ENCODE measurements at places on chromosomes 3 and 15. TPM values are rescaled to one million over a fixed set of nuclear protein-coding genes. Genes with fewer than 3 reads are reported as not detected.

DNA sequence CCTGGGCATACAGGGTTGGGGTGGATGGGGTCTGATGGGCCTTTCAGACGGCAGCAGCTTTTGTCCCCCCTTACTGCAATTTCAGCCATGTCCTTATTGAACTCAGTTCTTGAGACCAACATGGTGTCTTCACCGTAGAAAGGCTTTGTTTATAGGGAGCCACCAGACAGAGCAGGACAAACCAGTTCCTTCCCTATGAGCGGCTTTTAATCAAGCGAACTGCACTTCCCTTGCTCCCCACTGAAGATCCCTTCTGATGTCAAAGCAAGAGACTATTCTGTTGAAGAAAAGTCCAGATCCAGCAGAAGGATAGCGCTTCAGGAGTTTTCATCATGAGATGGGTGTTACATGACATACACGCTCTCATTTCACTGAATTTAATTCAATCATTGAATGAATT is 100.4 kb downstream of the CD47 start:
- no peak for DNase-seq

DNA sequence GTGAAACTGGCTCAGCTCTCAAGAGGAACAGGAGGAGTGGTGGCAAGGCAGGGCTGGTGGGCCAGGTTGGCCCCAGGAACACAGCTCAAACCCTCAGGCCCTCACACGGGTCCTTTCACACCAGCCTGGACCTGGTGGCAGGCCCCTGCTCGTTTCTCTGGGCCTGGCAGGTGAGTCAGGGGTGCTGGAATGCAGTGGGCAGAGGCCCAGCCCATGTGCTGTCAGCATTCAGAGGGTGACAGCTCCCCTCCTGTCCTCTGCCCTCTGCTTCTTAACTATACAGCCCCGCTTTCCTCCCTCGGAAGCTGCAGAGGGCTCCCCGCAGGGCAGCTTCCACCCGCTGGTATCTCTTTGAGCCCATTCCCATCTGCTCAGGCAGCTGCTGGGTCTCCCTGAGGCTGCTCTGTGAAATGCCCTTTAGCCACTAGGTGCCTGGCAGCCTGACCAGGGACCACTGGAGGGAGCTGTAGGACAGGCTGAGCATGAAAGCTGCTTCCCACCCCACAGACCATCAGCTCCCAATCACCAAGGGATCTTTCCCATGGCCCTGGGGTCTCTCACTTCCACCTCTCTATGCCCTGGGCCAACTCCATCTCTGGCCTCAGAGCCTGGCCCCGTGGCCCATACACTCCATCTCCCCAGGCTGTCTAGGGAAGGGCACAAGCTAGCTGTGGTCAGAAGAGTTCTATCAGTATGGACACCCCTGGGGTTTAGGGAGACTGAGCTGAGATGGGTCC is 24.8 kb downstream of the SHF start:
- peak; percentile 90 for DNase-seq

GRCh38 chr3:171984883-171985282 is 54.5 kb upstream of the FNDC3B start:
- DNase-seq = no peak

- DNase-seq = no peak
Measured at GRCh38 chr3:89395456-89395855, 288.0 kb downstream of the EPHA3 start.

DNA sequence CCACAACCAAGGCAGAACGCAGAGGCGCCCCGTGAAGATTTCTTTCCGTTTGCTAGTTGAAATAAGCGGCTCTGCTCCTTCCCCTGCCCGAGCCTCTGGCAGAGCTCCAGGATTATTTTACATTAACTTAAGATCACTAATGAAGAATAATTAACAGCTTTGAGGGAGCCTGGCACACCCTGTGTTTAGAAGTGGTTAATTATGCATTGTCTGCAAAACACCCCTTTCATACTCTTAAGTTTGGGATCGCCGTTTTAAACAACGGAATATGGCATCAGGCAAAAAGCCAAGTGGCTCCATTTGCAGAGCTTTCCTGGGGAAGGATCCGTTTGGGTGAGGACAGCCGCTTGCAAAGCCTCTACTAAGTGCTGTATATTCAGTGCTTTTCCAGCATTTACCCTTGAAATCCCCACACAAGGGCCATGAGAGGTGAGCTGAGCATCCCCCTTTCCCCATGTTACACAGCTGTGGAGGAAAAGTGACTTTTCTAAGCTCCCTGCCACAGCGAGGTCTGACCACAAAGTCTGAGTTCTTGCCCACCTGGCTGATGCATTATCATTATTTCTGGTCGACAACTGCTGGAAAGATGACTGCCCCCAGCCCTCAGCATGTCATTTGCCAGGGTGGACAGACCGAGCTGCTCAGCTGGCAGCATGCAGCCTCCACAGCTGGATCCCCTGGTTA is 33.9 kb downstream of the IQSEC1 start:
- no peak for DNase-seq

GRCh38 chr3:196219970-196220311 is 3.6 kb downstream of the SLC51A start:
- no peak for DNase-seq

DNA sequence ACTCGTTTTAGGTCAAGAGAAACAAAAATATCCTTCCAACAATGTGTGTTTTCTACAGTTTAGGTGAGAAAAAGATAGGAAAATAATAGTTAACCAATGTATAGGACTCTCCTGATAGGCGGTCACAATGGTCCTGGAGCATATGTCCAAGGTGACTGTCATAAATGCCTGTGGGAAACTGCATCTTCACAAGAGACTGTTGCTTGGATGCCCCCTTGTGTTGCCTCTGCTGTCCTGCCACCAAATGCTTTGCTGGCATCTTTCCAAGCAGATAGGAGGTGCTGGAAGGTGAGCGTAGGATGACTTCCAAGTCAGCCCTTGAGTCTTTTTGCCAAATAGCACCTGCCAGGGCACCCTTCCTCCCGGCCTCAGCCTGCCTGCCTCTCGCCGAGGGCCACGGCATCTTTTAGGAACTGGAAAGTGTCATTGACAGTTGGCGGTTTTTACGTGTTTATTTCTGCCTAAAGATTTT is 24.1 kb upstream of the SACM1L start:
- peak; percentile 50 for DNase-seq

- DNase-seq = no peak
Measured at GRCh38 chr3:158920371-158920770, 118.5 kb downstream of the MFSD1 start.

- DNase-seq = no peak
Measured at GRCh38 chr3:64359735-64360134, 134.5 kb upstream of the PRICKLE2 start.

- no peak for DNase-seq
Measured at GRCh38 chr3:73546961-73547360, 77.8 kb downstream of the PDZRN3 start.

Gene EOGT
- total RNA-seq = 32.9 TPM

GRCh38 chr3:66010739-66011655 is 27.7 kb downstream of the MAGI1 start:
- no peak for DNase-seq

Gene CLDN11
- total RNA-seq = 12.6 TPM

Gene SYNPR
- 0.85 TPM for total RNA-seq

Gene PSMD6
- 89.8 TPM for total RNA-seq

DNA sequence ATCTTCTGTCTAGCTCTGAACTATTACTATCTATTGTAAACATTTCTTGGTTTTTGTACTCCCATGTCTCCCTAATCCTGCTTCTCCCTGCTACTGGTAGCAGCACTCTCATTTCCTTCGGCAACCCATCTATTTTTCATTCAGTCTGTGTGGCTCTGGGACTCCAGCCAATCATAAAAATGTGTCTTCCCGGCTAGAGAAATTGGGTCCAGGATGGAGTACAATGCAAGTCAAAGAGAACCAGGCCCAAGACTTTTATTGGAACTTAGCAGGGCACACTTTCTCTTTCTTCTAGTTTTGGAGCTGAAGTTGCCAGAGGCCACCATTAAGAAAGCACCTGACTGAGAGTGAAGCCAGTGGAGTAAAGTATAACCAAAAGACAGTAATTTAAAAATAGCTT is 22.8 kb upstream of the ARHGEF26 start:
- no peak for DNase-seq

DNA sequence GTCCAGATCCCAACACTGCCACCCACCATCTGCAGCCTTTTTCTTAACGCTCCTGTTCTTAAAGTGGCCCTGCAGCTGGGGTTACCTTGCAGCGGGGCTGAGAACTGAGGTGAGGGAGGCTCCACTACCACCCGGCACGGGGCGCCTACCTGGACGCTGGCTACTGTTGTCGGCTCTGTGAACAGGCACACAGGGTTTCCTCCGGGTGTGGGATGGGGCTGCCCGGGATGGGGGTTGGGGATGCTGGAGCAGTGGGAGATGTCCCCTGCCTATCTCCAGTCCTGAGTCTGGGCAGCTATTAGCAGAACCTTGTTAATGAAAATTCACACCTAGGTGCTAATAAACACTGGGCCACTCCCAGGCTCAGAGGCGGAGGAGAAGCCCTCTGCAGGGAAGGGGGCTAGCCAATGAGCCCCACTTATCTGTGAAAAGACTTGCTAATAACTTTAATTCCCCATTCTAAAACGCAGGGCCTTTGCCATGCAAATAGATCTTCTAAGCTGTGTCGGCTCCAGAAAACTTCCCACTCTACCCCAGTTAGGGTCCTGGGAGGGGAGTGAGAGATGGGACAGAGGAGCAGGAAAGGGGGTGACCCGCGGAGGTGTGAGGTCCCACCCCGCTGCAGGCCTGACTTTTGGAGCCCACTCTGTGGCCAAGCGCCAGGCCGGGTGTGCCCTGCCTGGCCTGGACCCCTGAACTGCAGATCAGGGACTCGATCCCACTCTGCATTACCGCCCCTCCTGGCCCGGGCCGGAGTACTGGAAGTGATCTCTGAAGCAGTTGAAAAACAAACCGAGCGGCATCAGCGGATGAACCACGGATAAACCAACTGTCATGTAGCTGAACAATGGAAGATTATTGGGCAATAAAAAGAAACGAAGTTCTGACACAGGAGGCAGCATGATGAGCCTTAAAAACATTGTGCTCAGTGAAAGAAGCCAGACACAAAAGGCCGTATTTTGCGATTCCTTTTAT is 3.1 kb downstream of the MESP1 start:
- DNase-seq = peak; percentile 34

Gene SLC25A36
- 83.0 TPM for total RNA-seq

Gene ENTPD3
- total RNA-seq = 0.50 TPM

DNA sequence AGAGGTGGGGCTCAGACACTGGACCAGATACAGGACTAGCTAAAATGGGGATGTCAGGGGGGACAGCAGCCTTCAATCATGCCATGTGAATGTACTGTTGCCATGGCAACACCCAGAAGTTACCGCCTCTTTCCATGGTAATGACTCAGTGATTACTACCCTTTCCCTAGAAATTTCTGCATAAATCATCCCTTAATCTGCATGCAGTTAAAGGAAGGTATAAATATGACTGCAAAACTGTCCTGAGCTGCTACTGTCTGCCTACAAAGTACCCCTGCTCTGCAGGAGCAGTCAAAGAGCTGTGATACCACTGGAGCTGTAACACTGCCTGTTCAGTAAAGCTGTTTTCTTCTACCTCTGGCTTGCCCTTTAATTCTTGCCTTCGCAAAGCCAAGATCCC is 168.2 kb downstream of the PEAK1 start:
- peak; percentile 33 for DNase-seq

GRCh38 chr15:84782346-84782745 is 34.0 kb downstream of the ZNF592 start:
- no peak for DNase-seq

- no peak for DNase-seq
Measured at GRCh38 chr15:51768018-51768417, 16.6 kb downstream of the TMOD2 start.

- no peak for DNase-seq
Measured at GRCh38 chr3:64011685-64012084, 11.6 kb downstream of the PSMD6 start.

GRCh38 chr3:21534462-21534861 is 216.5 kb downstream of the ZNF385D start:
- no peak for DNase-seq

DNA sequence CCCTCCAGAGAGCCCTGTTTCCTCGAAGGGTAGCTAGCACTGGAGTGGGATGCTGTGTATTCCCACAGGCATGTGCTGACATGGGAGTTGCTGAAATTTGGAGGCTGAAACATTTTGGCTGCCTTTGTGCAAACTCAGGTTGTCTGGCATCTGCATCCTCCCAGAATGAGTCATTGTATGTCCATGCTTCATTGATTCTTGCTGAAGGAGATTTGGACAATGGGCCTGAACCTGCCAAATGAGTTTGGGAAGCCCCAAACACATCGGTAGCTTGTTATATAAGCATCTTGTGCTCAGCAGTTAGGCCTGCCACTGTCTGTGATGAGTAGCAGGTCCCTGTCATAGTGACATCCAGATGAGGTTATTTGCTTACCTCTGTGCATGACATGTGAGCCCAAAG is 160.0 kb downstream of the IL5RA start:
- DNase-seq = no peak

DNA sequence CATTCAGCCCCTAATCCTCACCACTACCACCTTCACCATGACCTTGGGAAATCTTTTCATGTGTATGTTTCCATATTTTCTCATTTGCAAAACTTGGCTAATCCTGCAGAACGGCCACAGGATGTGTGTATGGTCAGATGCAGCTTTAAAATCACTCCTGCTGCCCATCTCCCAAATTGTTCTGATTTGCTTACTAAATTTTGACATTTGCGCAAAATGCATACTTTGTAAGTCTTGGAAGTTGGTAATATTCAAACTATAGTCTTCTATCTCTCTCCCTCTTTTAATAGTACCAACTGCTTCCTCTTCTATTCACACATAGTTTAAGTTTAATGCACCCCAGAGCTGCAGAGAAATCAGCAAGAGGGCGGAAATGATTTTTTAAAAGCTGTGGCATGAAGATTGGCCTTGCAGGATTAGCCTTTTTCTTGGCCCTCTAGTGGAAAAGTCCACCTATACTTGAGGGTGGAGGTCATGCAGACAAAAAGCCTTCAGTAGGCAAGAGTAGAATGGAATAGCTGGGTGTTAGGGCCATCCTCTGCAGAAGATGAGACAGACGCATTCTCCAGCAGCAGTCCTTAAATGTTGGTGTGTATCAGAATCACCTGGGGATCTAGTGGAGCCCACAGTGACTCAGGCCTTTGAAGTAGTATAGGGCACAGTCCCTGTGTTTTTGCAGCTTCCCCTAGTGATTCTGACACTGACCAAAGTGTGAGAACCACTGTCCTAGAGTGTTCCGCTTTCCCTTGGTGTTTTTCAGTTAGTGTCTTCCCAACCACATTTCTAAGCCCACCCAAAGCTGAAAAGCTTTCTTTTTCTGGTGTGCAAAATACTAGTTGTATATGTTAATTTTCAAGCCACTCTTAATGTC is 181.7 kb downstream of the CHST2 start:
- no peak for DNase-seq

GRCh38 chr15:44370830-44371229 is 56.6 kb upstream of the CTDSPL2 start:
- no peak for DNase-seq

DNA sequence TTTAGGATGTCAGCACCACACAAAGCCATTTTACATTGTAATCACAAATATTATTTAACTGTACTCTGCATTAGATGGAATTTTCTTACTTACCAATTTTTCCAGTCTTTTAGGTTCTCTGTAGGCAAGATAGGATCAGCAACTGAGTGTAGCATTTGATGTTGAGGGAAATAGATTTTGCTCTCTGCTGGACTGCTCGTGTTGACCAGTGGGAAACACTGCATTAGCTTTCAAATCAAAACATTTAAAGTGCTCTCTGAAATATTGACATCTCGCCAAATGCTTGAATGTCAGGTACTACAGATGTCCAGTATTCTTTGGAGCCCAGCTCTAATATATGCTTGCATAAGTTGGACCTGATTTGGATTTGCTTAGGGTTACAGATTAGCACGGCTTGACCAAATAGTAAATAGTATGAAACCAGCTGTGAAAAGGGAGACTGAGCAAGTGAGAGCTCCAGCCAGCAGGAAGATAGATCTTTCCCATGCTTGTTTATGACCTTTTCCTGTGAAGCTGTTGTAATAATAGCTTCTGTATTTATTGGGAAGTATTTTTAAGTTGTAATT is 29.5 kb downstream of the P2RY14 start:
- no peak for DNase-seq
